Fibroblast of the conjunctiva (primary cell): ENCODE measurements at places on chromosomes 13 and 19.

- no peak for DNase-seq
These were observed 15.2 kb upstream of the PABPC3 start for GRCh38 chr13:25080773-25081172.

DNA sequence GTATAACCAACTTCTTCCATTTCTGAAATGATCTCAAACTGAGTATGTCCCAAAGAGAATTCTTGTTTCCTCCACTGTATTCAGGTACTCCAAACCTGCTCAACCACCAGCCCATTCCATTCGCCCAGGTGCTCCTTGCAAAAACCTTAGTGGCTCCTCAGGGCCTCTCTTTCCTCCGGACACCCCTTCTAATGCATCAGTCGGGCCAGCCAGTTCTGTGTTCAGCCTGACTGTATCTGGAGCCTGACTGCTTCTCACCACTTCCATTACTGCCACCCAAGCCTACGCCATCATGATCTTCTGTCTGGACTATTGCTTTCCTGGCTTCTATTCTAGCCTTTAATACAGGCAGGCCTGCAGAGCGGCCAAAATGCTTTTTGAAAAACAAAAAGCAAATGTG lies 1.5 kb downstream of the PHF11 start:
- no peak for DNase-seq

DNA sequence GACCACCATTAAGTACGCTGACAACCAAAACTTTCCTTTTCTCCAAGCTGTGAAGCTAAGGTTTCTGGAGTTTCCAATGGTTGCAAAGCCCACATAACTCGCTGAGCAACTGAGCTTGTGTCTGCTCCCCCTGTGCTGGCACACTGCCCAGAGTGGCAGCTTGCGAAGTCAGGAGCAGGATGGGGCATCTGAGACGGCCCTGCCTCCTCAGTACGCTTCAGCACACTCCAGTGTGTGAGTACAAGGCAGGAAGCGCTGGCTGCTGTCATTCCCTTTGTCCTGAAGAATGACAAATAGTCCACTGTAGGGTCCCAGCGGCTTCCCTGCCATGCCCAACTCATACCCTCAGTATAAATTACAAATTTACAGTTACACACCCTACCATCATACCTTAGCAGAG lies 51.5 kb downstream of the SKA3 start:
- no peak for DNase-seq

GRCh38 chr13:27853861-27854260 lies 61.6 kb downstream of the GSX1 start:
- DNase-seq: no peak

DNA sequence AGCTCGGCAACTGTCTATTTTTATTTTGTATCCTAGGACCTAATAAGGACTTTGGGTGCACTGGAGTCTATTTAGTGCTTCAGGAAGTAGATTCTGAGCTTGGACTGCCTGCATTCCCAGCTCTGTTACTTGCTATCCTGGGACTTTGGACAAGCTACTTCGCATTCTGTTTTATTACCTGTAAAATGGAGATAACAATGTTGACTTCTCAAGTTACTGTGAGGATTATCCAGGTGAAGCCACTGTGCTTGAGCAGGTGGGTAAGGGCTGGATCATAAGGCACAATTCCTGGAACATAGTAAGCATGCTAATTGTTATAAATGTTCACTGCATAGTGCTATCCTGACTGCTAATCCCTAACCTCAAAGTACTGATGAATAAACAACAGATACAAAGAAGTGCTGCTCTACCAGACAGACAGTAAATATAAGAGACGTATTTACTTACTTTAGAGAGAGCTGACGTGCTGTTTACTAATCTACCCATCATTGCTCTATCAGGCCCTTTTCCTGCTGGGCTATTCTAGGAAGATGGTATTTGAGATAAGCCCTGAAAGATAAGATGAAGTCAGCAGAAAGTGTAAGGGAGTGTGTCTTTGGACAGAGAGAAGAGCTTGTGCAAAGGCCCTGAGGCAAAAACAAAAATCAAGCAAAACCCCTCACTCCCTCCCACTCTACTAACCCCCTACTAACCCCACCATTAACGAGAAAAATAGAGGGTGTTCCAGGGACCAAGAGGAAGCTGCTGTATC lies 50.8 kb upstream of the FLT1 start:
- no peak for DNase-seq

DNA sequence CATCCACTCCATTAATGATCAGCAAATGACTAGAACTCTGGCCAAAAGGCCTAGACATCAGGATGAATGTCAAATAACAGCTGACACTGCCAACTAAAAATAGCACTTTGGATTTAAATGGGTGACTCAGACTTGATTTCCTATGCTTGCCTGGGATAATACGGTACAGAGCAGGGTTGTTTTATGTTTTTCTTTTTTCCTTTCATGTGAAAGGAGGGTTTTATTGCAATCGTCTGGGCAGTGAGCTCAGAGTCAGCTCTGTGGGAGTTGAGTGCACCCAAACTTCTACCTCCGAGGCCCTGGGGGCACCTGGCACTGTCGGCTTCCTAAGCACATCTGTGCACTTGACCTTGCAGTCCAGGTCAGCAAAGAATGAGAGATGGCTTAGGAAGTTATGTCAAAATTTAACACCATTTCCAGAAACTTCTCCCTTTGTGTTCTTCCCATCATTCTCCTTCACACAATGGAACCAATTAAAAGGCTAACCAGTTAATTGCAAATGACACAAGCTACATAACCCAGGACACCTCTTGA lies 134.1 kb downstream of the LACC1 start:
- DNase-seq: peak; percentile 22

GRCh38 chr13:51674276-51674675 lies 90.0 kb downstream of the WDFY2 start:
- DNase-seq: no peak

DNA sequence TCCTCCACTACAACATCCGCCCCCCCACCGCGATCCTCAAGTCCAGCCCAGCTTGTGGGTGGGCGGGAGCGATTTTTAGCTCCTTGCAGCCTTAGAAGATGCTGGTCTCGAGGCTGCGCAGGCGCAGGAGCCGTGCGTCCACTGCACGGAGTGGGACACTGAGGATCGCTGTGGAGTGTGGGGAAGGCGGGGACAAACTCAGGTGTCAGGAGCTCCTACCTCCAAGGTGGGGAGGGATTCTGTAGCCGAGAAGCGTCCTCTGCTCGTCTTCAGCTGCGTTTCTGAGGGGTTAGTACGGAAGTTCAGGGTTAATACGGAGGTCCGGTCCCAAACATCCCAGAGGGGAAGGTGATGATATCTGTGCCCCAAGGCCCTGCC lies at the start of gene RTBDN:
Gene RTBDN, minus strand, starts transcription at position 14 of the 378 bp plus-strand sequence. CDS start 4,600 bp downstream, outside the sequence.
- no peak for DNase-seq

- no peak for DNase-seq
These were observed 1256.6 kb upstream of the ATXN8OS start for GRCh38 chr13:68851026-68851425.

GRCh38 chr19:13100031-13100588 lies 2.5 kb downstream of the LYL1 start:
- DNase-seq: no peak

DNA sequence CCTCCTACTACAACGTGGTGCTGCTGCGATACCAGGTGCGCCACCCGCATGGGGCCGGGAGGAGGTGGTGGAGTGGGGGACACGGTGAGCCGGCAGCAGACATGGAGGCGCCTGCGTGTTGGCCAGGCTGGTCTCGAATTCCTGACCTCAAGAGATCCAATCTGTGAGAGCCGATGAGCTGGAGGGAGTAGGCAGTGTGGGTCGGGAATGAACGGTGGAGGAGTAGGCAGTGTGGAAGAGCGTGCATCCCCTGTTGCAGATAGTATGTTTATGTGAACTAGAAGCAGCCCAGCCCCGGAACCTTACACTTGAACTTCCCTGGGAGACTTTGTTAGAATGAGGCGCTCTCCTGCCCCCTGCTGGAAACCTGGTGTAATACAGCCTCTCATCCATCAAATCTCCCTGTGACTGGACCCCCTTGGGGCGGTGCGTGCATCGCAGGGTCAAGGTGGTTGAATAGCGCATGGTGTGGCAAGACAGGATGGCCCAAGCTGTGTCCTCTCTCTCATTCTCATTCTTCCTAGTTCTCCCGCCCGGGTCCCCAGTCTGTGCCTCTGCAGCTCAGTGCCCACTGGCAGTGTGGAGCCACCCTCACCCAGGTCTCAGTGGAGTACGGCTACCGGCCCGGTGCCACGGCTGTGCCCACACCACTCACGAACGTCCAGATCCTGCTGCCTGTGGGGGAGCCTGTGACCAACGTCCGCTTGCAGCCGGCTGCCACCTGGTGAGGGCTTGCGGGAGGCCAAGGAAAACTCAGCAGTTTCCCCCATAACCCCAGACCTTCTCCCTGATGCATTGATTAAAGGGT lies 10.5 kb upstream of the B3GNT3 start:
- peak; percentile 43 for DNase-seq

GRCh38 chr13:92972751-92973150 lies 253.9 kb upstream of the GPC6 start:
- DNase-seq: no peak
